ENCODE measurements at places on chromosomes 16 and 17.
A peak's percentile ranks its signal among the peaks of the same experiment; 100 is the strongest.

GRCh38 chr16:87465306-87465705, 27.5 kb downstream of the ZCCHC14 start:
- DNase-seq, result no peak

- no peak for DNase-seq
Measured at GRCh38 chr16:73288520-73288919, 240.6 kb upstream of the ZFHX3 start.

DNA sequence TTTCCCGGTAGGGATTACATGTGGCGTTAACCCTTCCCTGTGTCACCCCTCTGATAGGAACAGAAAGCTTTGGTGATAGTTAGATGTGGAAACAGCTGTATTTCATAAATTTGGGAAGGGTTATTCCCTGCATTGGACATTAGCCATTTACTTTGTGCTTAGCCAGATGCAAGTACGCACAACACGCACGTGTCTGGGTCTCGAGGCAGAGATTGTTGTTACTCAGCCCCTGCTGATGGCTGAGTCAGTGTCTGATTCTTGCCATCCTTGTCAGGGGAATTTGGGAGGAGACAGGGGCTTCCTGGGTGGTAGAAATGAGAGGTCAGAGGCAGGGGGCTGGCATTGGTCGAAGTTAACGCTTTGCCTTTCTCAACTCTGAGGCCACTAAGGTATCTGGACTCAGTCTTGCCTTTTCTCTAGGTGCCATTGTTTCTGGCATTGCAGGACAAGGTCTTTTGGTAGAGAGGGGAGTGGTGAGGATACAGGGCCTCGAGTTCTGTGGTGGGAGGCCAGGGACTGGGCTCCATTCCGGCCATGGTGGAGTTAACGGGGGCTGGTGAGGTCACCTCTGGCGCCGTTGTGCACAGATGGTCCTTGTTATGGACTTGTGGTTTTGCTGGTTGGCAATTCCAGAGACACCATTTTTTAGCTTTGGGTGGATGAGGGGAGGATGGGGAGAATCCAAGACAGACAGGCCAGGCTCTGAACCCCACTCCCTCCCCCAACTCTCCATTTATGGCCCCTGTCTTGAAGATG, 8.2 kb downstream of the MMP2 start:
- no peak for DNase-seq

DNA sequence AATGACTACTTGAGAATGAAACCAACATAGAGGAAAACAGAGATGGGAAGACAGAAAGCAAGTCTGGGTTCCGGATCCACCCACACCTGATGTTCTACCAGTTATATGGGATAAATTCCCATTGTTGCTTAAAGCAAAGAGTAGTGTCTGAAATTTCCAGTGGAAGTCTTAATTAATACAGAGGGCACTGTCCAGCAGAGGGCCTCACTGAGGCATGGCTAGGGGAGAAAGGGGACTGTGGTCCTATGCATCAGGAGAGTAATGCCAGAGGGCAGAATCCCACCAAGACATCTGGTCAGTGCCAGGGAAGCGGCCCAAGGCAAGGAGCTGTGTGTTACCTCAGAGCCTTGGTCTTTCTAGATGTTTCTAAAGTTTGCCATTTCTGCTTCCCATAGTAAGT, 7.5 kb upstream of the UMOD start:
- no peak for DNase-seq

GRCh38 chr16:28211758-28212531, at the start of gene XPO6:
XPO6 (minus strand) TSS chr16:28211965; CDS start chr16:28211368, 597 bp downstream.
- peak; percentile 48 for DNase-seq

GRCh38 chr17:58236394-58236793, 2.0 kb upstream of the LPO start:
- no peak for DNase-seq

DNA sequence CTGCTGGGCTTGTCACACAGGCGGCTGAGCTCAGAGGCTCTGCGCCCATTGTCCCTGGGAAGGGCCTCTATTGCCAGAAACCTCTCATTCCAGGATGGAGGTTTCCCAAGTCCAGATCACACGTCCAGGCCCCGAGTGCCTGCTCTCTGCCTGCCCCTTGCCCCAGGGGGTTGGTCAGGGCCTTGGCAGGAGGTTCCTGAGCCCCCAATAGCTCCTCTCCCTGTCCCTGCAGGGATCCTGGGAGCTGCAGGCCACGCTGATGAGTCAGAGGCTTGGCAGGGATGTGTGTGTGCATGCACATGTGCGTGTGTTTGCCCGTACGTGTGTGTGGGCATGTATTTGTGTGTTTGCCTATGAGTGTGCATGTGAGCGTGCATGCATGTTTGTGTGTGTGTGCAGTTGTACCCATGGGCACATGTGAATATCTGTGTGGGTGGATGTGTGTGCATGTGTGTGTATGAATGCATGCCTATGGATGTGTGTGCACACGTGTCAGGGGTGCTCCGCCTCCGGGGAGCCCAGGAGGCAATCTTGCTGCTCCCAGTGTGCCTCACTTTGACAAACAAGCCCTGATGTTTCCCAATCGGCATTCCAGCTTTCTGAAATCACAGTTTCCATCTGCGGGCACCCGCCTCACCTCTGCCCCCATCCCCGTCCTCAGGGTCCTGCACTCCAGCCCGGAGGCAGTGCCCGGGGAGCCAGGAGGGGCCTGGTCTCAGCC, 98.4 kb upstream of the GSE1 start:
- DNase-seq, result no peak

GRCh38 chr17:62616993-62617893, 10.2 kb upstream of the MRC2 start:
- no peak for DNase-seq

DNA sequence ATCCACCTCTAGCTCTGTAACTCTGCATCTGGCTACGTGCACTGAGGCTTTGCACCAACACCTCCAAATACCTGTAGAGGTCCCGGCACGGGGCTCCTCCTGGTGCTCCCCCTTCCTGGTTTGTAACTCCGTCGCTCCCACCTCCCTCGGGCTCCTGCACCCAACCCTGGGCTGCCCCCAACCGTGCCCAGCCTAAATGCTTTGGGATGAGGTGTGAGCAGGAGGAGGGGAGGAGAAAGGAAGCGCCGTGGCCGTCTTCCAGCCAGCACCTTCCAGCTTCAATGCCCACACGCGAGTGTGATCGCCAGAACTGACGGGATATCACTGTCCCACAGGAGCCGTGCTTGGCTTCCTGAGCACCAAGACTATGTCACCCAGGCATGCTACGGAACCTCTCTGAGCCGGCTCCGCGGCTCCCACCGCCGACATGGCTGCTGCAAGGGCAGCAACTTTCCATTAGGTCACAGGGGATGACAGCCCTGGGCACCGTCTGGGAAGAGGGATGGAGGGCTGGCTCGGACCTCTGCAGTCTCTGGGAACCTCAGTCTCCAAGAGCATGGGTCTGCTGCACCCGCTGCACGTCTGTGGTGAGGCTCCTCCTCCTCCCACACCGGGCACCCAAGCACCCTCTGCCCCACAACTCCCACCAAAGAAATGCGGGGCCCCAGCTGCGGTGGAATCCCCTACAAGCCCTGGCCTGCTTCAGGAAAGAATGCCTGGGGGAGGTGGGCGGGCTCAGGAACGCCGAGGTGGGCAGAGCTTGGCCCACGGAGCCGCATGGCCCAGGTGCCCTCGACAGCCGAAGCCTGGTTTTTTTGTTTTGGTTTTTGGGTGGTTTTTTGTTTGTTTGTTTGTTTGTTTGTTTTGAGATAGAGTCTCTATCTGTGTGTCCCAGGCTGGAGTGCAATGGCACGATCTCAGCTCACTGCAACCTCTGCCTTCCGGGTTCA, 6.4 kb upstream of the SLC38A10 start:
- no peak for DNase-seq

GRCh38 chr16:5590416-5590815, 492.8 kb upstream of the EEF2KMT start:
- no peak for DNase-seq

DNA sequence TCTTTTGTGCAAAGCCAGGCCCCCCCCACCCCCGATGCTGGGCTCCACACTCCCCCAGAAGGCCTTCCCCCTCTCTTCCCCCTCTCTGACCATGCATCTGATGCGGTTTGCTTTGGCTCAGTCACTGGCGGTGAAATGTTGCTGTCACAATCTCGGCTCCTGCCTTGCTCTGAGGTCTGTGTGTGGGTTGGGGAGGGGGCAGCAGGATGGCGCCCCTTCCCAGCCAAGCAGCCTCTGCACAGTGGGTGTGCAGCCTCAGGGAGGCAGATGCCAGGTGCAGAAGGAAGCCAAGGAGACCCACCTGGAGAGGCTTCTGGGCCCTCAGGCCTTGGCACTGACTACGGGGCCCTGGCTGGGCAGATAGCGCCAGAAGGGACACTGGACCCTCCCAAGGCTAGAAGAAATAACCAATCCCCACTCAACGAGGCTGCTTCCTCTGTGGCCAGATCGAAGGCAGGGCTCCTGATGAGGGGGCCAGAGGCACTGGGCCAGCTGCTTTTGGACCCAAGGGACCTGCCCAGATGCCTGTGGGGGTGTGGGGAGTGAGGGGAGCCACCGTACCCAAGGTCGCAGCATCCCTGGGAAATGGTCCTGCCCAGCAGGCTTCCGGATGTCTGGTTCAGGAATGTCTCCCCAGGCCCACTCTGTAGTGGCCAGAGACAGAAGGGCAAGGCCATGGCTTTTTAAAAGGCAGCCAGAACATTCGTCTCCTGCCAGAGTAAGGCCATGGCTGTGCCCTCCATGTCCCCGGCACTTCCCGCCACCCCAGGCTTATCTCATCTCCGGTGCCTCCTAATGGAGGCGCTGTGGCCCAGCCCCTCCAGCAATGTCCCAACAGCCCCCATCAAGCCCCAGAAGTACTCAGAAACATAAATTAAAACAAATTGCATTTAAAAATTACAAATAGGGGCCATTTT, 43.4 kb upstream of the SLC38A10 start:
- no peak for DNase-seq

DNA sequence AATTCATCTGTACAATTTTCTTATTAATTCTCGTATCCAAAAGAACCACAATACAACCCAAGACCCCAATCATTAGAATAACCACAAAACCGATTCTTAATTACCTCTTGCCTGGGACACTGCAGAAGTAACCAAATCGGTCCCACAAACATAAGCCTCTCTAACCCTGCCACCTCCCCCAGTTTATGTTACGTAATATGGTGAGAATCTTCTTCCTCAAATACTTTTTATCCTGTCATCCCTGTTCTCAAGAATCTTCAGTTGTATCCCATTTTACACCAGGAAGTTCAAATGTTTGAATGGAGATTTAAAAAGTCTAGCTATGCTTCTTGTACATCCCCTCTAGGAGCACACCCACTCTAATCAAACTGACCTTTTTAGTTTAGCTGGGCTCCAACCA, 269.3 kb upstream of the TBX2 start:
- no peak for DNase-seq

DNA sequence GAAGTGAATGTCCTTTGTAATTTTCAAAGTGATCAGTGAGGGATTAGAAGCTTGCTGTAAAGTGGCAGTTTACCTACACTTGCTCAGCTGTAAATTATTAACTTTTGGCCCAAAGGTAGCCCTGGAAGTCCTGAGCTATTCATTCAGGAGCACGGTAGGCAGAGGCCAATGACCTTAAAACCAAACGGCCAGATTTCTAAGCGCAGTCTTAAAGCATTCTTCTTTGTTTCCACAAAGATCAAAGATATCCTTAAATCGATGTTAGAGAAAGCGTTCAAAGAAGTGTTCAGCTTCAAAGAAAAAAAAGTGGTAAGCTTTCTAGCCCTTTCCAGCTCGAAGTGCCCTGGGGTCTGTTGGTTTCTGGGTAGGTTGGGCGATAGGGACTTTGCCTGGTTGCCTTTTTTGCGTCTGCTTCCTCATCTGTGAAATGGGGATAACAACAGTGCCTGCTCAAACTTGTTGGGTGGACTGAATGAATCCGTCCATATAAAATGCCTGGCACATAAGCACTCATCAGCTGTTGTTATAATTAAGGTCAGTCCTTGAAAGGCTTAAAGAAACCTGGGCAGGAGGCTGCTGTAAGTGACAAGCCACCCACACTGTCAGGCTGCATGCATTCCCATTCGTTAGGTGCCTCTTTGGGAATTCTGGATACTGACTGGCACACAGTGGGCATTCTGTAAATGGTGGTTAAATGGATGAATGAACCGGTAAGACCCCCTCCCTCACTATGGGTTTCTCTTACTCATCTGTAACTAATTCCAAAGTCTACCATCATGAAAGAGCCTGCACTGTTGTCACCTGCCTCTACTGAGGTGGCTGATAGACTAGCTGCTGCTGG, 113.2 kb downstream of the PRKCA start:
- no peak for DNase-seq

DNA sequence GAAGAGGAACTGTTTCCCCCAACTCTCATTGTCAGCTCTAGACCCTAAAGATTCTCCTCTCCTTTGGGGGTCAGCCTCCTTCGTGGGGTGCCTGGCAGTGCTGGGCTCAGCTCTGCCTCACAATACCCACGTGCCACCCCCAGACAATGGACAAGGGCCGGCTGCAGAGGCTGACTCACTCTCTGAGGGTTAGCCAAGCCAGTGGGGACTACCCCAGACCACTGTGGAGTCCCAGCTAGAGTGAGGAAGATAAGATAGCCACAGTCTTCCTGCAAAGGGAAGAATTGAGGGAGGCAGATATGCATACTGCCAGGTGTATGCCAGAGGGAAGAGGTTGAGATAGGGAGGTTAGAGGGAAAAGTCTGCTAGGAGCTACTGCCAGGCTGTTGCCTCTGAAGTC, 13.5 kb upstream of the MTMR4 start:
- no peak for DNase-seq

DNA sequence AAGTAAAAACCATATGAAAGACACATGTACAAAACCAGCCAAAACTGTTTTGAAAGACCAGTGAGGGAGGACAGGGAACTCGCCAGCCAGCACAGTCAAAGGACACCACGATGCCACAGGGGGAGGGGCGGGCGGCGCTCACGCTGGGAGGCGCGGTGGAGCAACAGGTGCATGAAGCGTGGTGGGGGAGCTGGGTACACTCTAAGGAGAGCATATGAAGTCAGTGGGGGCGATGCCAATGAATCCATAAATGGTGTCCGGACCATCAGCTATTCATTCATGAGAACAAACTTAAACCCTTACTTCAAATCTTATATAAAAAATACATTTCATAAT, 101.0 kb upstream of the DNAH17 start:
- DNase-seq, result no peak

DNA sequence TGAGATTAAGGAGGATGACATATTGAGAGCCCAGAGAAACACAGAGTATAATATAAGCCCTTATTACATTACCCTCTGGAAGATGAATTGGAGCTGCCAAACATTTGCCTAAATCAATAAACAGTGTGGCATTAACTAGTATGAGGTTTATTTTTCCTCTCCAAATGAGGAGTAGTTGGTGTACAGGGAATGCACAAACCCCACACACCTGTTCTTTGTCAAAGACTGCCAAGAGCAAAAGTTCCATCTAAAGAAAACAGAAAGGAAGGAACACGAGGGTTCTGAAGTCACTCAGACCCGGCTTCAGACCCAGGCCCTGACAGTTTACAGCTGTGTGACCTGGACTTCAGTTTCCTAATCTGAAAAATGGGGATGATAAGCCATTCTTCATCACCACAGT, 138.1 kb downstream of the SHISA9 start:
- DNase-seq, result no peak

GRCh38 chr16:59645194-59645593, 911.1 kb upstream of the GOT2 start:
- DNase-seq, result no peak

- no peak for DNase-seq
Measured at GRCh38 chr16:4795181-4795827, at the start of gene SMIM22. SMIM22 (plus strand) TSS chr16:4795369; CDS start chr16:4795735, 366 bp downstream.

All from iPS DF 6.9 (cell line).